ENCODE measurements at places on chromosomes 12 and 14.

DNA sequence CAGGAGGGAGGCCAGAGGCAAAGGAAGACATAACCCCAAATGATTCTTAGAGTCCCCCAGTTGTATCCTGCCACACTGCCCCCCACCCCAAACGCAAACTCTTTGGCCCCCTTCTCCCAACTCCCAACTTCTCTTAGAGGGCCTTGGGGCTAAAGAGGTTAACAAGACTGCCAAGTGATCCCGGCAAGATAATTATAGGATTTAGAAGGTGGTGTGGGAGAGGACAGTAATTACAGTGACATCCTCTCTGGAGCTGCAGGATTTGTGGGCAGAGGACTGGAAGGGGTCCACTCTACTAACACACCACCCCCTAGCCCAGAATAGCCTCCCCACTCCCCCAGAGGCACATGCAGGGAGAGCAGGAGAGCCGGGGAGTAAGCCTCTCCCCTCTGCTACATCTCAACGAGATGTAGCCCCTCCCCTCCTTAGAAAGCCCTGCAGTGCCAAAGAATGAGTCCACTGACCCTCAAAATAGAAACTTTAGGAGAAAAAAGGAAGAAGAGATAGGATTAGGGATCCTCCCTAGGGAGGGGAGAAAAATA is 5.3 kb upstream of the GDF11 start:
- no peak for DNase-seq

GRCh38 chr14:56247495-56248200 is 129.4 kb downstream of the PELI2 start:
- DNase-seq, result no peak

GRCh38 chr14:103539056-103539825 is 10.2 kb downstream of the TRMT61A start:
- DNase-seq, result no peak

- DNase-seq, result no peak
These were observed 582.3 kb downstream of the KCNH5 start for GRCh38 chr14:62462988-62463387.

- DNase-seq, result no peak
These were observed 43.0 kb upstream of the ANO2 start for GRCh38 chr12:5988088-5988487.

- no peak for DNase-seq
These were observed 73.7 kb downstream of the ANKS1B start for GRCh38 chr12:99911081-99911480.

- no peak for DNase-seq
These were observed 30.0 kb downstream of the SLC39A9 start for GRCh38 chr14:69428289-69428998.

- DNase-seq, result no peak
These were observed 49.7 kb downstream of the FAM222A start for GRCh38 chr12:109763201-109763841.

DNA sequence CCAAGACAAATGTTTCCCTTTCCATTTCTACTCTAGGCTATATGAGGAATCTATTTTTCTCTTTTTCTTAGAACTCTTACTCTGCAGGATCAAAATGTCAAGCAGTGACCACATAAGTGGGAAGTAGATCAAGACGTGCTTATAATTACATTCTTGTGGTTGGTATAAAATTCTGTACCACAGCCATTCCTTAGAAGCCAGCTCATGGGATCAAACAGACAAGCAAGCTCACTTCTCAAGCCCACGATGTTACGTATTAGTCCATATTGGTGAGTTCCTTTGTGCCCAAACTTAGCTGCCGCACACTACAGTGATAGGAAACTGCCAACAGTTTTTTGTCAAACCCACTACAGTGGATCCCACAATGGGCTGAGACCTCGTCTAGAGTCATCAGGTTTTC is 53.4 kb downstream of the IFNG start:
- no peak for DNase-seq

GRCh38 chr12:76237086-76237701 is 111.0 kb downstream of the BBS10 start:
- no peak for DNase-seq

DNA sequence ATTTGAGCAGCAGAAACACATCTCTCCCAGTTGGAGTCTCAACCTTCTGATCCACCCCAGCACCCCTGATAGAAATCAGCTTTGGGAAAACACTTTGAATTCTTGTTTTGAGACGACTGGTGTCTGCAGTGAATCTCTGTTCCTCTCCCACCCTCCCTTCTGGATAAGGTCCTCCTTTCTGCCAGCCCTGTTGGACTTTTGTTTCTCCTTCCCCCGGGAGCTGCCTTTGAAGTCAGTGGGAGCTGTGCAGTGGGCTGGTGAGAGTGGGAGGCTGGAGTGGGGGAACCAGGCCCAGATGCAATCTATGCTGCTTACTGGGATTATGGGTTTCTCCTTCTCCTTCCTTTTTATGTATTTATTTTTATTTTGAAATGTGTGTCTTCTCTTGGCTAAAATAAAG is 49.0 kb downstream of the FLRT2 start:
- DNase-seq, result no peak

GRCh38 chr12:118164798-118165486 is 29.0 kb downstream of the PEBP1 start:
- no peak for DNase-seq

DNA sequence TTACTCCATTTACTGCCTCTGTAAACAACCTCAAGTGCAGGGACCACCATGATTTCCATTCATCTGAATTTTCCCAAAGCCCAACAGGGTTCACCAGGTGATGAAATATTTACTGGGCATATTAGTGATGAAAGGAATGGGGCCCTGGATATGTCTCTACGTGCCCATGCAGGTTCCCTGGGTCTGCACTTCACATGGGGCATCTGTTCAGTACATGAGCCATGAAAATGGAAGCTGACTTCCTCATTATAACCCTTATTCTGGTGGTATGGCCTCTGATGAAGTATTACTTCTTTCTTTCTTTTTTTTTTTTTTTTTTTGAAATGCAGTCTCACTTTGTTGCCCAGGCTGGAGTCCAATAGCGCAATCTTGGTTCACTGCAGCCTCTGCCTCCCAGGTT is 26.5 kb upstream of the CORO1C start:
- DNase-seq, result no peak

DNA sequence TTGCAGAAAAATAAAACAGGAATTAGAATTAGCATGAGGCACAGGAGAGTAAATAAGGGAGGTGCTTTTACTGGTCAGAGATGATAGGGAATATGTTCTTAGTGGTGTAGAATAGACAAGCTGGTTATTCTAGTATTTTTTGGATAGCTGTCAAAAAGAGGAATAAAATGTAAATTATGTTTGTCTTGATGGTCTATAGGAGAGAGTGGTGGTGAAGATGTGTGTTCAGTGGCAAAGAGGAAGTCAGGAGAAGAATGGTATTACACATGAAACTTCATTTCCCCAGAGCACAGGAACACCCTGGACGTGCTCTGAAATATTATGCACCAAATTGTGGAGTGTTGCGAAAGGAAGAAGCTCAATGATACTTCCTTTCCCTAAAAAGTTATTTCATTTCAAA is 27.8 kb downstream of the MUCL1 start:
- DNase-seq, result no peak

DNA sequence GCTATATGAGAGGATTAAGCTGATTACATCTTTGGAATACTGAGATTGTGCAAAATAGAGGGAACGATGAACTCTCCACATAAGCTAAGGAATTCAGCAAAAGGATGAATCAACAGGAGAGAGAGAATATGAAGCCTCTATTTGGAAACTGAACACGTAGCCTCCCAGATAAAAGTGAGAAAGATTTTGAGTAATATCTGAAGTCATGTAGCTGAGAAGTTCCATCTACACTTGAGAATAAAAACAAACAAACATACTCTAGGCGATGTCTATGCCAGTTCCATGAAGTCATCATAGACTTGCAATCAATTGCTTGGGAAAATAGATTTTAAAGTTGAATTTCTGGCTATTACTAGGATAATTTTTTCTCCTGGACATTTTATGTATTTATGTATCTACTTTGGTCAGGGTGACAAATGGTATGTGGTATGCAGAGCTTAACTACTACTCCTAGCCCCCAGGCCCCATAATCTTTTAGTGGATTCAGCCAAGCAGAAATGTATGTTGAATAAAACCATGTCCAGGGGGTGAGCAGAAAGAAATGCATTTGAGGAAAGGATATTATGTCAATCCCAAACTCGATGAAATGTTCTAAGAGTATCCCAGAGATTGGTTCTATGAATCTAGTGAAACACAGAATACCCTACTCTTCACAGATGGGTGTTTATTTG is 627.4 kb downstream of the DIO2 start:
- no peak for DNase-seq

DNA sequence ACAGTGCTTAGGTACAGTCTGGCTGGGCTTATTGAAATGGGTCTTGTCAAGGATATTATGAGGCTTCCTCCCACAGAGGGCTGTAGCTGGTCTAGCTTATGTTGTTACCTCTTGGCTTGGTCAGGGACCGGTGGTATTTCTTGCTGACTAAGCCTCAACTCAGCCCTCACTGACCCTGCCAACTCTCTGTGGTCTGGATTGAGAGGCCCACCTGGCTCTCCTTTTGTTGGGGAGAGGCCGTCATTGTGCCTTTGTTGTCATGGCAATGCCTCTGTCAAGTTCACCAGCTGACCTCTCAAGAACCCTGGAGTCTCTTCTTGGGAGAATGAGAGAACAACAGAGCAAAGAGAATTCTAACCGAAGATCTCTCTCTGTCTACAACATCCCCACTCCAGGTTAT is 245.6 kb upstream of the NPAS3 start:
- DNase-seq, result no peak

DNA sequence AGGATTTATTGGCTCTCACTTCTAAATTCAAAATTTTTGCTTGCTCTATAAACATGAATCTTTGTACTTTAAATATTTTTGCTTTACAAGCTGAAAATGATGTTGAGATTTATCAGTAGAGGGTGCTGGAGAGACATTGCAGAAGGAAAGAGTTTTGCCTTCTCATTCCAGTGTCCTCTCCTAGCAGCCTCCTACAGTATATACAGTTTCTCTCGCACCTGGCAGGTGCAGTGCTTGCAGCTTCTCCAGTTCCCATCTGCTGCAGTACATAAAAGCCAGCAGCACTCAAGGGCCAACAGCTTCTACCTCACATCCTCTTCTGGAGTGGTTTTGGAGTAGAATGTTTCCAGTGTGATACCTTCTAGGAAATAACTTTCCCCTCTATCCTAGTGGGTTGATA is 601.8 kb upstream of the ATXN7L3B start:
- DNase-seq, result no peak

DNA sequence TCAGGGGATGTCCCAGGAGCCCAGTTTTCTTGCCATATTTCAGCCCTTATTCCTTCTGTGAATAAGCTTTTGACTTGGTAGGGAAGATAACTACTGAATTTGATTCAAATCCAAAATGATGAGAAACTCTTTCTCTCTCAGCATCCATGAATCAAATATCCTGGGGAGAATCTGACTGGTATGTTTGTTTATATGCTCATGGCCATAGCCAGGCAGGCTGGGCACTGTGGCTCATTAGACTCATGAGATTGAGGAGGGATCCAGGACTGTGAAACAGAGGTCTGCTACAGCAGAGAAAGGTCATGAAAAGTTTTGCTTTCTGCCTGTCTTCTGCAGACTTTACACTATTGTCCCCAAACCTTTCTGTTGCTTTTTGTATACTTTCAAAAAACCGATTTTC is 346.4 kb upstream of the ATP2B1 start:
- no peak for DNase-seq

DNA sequence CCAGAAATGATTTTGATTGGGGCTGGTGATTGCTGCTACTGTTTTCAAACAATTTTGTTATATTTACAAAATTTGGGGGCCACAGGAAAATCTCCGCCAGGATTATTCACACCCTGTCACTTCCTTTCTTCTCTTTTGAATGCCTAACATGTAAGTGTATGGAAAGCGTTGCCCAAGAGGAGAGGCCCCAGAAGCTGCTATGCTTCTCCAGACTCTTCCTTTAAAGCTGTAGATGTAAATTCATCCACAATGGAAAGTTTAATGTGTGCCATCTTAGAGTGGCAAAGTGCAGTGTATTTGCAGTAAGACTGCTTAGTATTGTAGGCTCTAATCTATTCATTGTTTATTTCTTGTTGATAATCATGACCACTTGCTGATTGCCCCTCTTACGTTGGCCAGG is 136.7 kb upstream of the LRIG3 start:
- DNase-seq, result no peak

DNA sequence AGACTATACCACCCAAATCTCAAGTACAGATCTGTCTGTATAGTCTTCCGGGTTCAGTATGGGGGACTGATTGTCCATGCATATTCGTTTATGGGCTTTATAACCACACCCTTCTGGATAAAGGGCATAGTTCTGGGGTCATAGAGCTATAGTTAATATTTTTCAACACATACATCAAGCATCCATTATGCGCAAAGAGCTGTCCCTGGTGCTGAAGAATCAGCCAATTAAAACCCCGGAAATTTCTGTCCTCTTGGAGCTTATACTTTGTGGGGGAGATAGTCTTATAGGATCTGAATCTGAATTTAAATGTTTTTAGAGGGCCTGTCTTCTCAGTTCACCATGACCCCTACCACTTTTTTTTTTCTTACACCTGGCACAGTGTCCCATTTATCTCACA is 256.7 kb downstream of the SUDS3 start:
- DNase-seq, result no peak

DNA sequence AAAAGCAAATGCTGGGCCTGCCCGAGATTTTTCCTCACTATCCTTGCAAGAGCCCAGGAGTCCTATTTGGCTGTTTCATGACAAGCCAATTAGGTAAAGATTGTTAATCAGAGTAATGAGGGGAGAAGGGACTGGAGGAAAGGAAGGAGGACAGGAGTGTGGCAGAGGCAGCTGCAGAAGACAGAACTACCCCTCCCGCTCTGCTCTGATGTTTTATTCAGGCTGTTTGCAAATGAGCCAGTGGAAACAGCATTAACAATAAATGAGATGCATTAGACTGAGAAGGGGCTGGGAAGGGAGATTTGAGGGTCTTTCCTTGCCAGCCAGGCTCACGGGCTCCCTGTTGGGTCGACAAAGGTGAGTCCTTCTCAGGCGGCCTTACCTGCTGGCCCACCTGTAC is 421.0 kb upstream of the CCDC196 start:
- DNase-seq, result no peak

DNA sequence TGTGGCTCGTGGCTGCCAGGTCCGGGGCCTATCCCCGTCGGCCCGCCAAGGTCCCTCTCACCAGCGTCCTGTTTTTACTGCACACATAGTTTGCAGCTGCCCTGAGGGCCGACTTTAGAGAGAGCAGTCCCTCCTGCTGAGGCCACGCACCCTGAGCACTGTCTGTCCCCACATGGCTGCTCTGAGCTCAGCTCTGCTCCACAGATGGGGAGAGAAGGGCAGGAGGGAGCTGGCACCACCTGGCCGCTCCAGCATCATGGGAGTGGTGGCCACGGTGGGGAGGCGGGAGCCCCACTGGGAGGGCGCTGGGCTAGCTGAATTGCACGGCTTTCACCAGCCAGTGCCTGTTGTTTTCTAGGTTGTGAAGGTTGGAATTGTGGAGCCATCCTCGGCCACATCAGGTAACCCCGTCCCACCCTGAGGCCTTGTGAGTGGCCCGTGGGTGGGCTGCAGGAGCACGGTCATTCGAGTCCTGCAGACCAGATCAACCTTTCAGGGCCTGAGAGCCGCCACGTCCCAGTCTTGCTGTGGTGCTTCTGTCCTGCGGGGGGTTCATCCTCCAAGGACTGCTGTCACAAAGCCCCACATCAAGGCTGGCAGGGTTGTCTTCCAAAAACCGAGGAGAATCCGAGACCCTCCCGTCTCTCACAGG is 7.4 kb upstream of the TEX22 start:
- no peak for DNase-seq
